ENCODE measurements at places on chromosomes 4 and X. TPM values are rescaled to one million over a fixed set of nuclear protein-coding genes. Genes with fewer than 3 reads are reported as not detected.

GRCh38 chrX:102155806-102156179 lies at the start of gene BEX5:
Gene BEX5, minus strand, starts transcription at chrX:102155977. Its CDS starts 1,712 bp downstream, at chrX:102154265.
- peak; percentile 84 for DNase-seq

DNA sequence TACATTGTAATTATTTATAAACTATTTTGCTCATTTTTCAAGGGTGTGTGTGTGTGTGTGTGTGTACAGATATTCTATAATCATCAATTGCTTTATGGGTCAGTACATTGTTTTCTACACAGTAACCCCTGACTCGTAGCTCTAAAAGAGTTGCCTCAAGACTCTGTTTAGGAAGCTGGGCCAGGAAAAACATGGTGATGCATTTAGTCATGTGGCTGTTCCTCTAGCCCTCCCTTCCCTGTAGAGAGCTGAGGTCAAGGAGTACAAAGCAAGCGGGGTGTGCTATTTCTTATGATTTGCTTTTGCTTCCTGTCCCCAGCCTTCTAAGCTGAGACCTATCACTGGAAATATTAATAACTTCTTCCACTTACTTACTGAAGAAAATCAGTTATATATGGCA lies 34.8 kb upstream of the SPANXD start:
- no peak for DNase-seq

GRCh38 chr4:119955256-119955655 lies 111.4 kb downstream of the MAD2L1 start:
- DNase-seq, result no peak

DNA sequence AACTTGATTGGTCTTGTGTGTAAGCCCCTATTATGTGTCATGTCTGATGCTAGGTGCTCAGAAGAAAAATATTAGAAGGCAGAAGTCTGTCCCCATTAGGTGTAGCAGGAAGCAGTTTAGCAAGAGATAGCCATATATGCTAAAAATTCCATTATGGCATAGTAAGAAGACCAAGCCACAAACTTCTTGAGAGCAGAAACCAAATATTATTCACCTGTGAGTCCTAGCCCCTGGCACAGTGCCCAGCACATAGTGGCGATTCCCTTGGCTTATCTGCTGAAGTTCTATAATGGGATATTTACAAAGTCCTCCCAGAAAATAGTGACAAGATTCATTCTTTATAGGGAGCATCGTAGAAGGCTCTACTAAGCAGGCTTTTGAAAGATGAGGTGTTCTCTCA lies 174.4 kb downstream of the RAB28 start:
- no peak for DNase-seq

- DNase-seq, result no peak
These were observed 1.6 kb downstream of the CASK start for GRCh38 chrX:41921492-41922430.

GRCh38 chr4:126144543-126145237 lies 829.9 kb downstream of the FAT4 start:
- no peak for DNase-seq

Gene CTPS2
- total RNA-seq, result 16.6 TPM

Gene SASH3
- 3.6 TPM for total RNA-seq

Gene KLHL13
- 3.4 TPM for total RNA-seq

DNA sequence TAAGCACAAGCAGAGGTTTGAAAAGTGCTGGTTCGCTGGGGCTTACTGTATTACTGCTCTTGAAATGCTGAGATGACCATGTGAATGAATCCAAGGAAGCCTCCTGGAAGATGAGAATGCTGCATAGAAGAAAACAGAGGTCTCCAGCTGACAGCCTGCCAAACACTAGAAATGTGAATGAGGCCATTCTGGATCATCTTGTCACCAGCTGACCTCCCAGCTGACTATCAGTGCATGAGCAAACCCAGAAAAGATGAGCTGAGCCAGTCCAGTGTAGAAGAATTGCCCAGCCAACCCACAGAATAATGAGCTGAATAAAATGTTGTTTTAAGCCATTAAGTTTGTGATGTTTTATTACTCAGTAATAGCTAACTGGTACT lies 49.1 kb upstream of the DYNLT3 start:
- no peak for DNase-seq

- no peak for DNase-seq
These were observed 22.3 kb downstream of the COX7B2 start for GRCh38 chr4:46886711-46887110.

- peak; percentile 7 for DNase-seq
These were observed 11.2 kb upstream of the C1QTNF7 start for GRCh38 chr4:15416357-15417232.

GRCh38 chr4:132266374-132266773 lies 882.7 kb upstream of the PCDH10 start:
- DNase-seq, result no peak

- DNase-seq, result no peak
These were observed 55.9 kb downstream of the OSTC start for GRCh38 chr4:108706289-108706688.

Gene GC
- total RNA-seq, result 16.2 TPM

DNA sequence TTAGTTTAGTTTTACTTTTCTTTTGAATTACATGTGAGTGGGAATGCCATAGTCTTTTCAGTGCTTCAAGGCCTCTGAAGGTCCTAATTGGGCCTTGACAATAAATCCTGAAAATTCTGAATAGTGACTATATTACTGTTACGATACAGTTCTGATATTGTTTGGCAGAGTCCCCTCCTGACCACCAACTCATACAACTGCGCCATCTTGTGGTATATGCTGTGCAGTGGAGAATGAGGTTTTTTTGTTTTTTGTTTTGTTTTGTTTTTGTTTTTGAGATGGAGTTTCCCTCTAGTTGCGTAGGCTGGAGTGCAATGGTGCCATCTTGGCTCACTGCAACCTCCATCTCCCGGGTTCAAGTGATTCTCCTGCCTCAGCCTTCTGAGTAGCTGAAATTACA lies 56.6 kb upstream of the CHRDL1 start:
- no peak for DNase-seq

DNA sequence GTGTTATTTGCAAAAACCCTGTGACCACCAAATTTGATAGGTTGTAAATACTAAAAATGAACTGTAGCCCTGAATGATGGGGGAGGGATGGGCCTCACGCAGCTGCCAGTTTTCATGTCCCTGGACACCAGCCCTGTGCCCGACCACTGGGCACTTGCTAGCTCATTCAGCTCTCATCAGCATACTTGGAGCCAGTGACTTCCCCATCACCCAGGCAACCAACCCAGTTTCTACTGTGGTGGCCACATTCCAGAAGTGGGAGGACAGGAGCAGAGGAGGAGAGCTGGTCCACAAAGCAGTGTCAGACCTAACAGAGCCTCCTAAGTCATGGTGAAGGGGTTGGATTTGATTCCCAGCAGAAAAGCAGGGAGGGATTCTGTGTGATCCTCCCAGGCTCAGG lies 128.2 kb downstream of the CPEB2 start:
- no peak for DNase-seq

DNA sequence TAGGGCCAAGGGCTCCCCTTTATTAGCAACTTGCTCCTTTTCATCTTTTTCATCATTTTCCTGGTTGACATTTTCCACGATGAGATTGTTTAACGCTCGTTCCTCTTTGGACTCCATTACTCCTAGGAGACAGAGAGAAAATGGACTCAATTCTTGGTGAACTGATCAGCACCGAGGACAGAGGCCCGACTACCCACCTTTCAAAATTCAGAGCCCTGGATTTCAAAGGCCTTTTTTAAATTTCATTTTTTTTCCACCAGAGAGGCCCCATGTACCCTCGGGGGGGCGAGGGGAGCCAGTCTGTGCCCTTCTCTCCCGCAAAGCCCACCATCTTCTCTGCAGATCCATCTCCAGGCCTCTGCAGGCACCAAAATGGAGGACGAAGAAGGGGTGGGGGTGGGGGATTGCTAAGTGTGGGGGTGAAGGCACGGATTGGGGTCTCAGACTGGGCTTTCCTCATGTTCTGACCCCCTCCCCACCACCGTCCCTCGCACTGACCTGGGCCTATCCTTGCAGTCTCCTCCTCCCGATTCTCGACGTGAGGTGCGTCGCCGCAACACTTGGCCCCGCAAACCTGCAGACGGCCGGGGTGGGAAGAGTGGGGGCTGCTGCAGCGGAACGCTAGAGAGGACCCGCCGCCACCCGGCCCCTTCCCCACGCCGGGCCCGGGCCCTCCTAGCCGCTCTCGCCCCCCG lies 783 bp downstream of the BEX2 start:
- DNase-seq, result no peak

GRCh38 chrX:105662248-105662647 lies 160.1 kb upstream of the NRK start:
- no peak for DNase-seq

DNA sequence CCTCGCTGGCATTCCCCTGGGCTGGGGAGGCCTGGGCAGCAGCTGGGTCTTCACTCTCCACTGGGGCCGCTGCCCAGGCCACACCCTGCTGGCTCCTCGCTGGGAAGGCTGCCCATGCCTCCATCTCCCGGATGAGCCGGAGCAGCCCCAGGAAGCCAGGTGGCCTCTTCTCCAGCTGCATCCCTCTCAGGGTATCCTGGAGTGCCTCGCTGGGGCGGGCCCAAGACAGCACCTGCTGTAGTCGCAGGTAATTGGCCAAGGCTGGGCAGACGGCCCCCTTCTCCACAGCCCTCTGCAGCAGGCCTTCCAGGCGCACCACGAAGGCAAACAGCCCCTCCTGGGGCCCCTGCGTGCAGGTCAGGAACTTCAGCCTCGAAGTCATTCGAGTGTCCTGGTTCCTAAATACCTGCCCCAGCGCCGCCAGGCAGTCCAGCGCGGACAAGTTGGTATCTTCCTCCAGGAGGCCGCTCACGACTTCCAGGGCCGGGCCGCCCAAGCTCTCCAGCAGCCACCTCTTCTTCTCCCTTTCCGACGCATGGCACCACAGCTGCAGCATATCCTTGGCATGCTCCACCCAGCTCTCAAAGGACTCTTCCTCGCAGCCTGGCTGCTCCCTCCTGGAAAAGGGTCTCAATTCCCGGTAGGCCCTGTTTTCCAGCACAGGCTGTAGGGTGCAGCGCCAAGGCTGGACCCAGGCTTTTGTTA lies 3.7 kb downstream of the PNMA6E start:
- DNase-seq, result no peak

DNA sequence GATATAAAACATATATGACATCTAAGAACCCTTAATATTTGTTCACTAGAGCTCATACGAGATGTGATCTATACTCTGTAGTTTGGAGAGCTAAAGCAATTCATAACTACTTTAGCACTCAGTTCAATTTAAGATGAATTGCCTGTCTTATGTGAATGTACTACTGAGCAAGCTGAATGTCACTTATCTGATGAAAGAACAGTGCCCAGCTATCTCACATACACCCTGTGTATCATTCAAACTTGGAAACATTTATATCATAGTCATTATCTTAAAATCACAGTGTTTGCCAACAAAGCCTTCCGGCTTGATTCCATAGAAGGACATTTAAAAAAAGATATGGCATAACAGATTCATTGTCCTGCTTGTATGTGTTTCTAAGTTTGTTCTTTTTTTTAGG lies 639.6 kb downstream of the CCSER1 start:
- DNase-seq, result no peak

DNA sequence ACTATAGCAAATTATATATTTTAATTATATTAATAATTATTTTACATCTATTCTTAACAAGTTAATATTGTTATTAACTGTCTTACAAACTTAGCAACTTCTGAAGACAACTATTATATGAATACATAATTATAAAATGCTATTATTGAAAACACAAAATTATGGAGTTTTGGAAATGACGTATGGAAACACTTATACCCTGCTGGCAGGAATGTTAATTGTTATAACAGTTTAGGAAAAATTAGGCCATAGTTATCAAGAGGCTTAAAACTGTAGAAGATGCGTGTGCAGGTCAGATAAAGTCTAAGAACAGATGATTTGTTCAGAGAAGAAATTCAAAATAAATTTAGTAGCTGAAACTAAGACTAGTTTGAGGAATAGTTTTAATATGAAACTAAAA lies 211.7 kb downstream of the FAT4 start:
- DNase-seq, result no peak

Gene USP51
- 0.99 TPM for total RNA-seq

DNA sequence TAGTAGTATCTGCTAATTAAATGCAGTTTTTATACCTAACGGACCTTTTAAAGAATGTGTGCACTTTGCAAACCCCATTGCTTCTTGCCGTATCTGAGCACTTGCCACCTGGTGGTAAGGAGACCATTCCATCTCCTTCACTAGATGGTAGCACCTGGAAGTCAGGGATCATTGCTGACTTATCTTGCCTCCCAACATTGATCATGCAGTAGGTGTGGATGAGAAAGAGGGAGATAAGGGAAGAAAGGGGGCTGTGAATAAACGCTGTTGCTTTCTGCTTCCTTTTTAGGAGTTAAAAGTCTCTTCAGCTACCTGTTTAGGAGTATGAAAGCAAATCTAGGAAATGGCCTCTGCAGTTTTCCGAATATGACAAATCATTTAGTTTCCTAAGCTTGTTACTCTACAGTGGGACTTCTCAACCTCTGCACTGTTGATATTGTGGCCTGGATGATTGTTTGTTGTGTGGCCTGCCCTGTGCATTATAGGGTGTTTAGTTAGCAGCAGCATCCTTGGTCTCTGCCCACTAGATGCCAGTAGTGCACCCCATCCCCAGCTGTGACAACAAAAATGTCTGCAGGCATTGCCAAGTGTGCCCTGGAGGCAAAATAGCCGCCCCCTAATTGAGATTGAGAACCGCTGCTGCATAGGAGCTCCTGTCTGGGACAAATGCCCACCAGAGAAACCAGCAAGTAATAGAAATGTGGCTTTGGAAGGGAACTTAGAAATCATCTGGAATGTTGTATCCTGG lies 38.8 kb downstream of the GAB1 start:
- peak; percentile 34 for DNase-seq

Gene ERAS
- total RNA-seq, result not detected

- DNase-seq, result no peak
These were observed 296.3 kb downstream of the PCDH7 start for GRCh38 chr4:31016322-31017061.

Gene CSN3
- total RNA-seq, result not detected

GRCh38 chr4:24032371-24032989 lies 142.6 kb upstream of the PPARGC1A start:
- DNase-seq, result no peak

Gene MEPE
- total RNA-seq, result not detected

Gene SLC25A5
- total RNA-seq, result 92.9 TPM

GRCh38 chrX:65586491-65586890 lies 51.9 kb upstream of the LAS1L start:
- DNase-seq, result no peak

DNA sequence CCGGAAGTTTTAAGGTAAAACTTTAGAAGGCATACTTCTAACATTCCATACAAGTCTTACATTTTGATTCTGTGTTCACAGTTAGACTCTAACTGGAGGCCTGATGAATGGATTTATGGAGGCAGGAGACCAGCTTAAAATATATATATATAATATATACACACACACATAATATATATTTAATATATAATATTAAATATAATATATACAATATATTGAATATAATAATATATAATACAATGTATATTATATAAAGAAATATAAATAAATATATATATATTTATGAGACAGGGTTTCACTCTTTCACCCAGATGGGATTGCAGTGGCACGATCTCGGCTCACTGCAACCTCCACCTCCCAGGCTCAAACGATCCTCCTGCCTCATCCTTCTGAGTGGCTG lies 7.9 kb upstream of the CTSO start:
- DNase-seq, result no peak

Gene TRO
- total RNA-seq, result 28.0 TPM

Gene FGB
- not detected for total RNA-seq

Gene CASP6
- total RNA-seq, result 8.6 TPM

Gene RHOXF1
- not detected for total RNA-seq

Gene PWWP3B
- 9.6 TPM for total RNA-seq
